BJ (cell line): ENCODE measurements at places on chromosomes 1 and 21.
A peak's percentile ranks its signal among the peaks of the same experiment; 100 is the strongest.

GRCh38 chr1:14593302-14593701, 5.2 kb upstream of the KAZN start:
- no peak for DNase-seq

DNA sequence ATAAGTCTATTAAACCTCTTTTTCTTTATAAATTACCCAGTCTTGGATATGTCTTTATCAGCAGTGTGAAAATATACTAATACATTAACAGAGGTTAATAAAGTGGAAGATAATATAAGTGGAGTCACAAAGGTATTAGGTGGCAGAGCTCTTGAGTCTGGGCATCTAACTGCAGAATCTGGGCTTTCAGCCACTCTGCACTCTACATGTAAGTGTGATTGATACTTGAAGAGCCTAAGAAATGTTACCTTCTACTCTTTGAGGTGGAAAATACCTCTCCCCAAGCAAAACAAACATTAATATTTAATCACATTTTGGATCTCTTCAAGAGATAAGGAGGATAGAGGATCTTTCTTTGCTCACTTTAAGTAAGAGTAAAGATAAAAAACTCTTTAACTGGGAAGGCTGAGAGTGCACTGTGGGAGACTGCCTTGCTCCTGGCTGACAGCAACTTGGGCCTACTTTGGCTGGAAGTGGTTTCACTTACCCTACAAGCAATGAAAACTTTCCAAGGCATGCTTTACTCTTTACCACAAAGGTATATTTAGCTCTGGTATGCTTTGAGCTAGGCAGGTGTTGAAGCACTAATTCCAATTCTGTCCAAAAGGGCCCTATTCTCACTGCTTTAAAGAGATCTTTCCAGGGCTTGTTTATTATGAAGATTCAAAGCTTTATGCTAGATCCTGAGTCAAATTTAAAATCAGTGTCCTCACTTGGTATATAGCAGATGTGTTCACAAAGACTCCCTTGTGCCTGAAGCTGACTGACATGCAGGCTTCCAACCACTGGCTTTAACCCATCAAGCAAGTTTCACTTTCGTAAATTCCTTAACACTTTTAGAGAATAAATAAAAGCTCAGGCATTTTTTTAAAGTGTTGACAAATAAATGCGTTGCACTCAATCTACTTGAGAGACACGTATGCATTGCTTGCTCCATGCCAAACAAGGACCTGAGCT, 245.3 kb upstream of the ZP4 start:
- DNase-seq = no peak

- no peak for DNase-seq
Observed at GRCh38 chr1:239655023-239655422, 268.7 kb downstream of the CHRM3 start.

GRCh38 chr1:246398126-246398813, 108.8 kb downstream of the SMYD3 start:
- no peak for DNase-seq

- DNase-seq = no peak
Observed at GRCh38 chr1:20233394-20233793, 47.1 kb upstream of the PLA2G2C start.

- DNase-seq = no peak
Observed at GRCh38 chr1:212533148-212533517, 75.4 kb upstream of the ATF3 start.

GRCh38 chr1:31750858-31751510, 13.2 kb downstream of the ADGRB2 start:
- DNase-seq = peak; percentile 24

- no peak for DNase-seq
Observed at GRCh38 chr1:41330588-41331545, 30.4 kb upstream of the FOXO6 start.

DNA sequence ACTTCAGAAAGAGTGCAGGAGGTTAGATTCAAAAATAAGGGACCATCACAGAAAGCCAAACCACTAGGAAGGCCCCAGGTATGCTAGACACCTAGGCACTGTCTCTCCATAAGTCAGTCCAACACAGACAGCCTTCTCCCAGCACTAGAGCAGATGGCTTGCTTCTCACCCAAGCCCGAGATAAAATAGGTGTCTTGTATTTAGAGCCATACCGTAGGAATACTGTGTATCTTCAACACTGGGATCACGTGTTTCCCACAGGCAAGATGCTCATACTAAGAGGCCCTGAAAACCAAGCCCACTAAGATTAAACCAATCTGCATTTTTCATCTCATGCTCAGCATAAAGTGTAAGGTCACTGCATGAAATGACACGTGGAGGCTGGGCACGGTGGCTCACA, 223.3 kb upstream of the KAZN start:
- DNase-seq = no peak

- DNase-seq = no peak
Observed at GRCh38 chr1:55654750-55655149, 439.6 kb upstream of the USP24 start.

- DNase-seq = no peak
Observed at GRCh38 chr21:44521301-44521927, 18.6 kb downstream of the KRTAP10-1 start.

- DNase-seq = no peak
Observed at GRCh38 chr1:167509587-167509986, 8.7 kb downstream of the CD247 start.

GRCh38 chr1:93925206-93925605, 16.0 kb upstream of the GCLM start:
- DNase-seq = no peak

GRCh38 chr21:26887251-26887650, 42.0 kb upstream of the ADAMTS1 start:
- peak; percentile 24 for DNase-seq

- DNase-seq = no peak
Observed at GRCh38 chr1:218667781-218668516, 322.8 kb downstream of the TGFB2 start.

GRCh38 chr1:167116174-167116573, 22.3 kb downstream of the STYXL2 start:
- no peak for DNase-seq

DNA sequence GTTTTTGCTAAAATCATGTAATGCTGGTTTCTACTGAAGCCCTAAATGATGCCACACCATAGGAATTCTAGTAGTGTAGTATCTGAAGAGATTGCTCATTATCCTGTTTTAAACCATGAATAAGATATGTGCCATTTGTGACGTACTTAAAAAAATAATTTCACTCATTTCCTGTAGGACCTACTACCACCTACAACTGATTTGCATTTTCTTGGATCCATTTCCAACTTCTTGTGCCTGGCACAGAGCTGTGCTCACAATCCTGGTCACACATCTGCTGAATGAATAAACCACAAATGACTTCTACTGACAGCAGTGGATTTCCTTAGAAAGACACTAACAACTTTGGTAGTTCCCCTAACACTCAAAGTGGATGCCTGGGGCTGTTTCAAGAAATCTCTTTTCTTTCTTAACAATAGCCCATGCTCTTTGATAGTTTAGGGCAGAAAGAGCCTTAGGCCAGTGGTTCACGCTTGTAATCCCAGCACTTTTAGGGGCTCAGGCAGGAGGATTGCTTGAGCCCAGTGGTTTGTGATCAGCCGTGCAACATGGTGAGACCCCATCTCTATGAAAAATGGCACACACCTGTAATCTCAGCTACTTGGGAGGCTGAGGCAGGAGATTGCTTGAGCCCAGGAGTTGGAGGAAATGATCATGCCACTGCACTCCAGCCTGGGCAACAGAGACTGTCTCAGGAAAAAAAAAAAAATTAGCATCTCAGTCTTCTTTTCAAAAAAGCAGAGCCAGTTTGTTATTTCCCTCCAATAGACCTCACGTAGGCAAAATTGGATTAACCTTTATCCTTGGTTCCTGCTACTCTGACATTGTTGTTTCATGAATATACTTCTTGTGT, 13.0 kb upstream of the BATF3 start:
- peak; percentile 40 for DNase-seq

DNA sequence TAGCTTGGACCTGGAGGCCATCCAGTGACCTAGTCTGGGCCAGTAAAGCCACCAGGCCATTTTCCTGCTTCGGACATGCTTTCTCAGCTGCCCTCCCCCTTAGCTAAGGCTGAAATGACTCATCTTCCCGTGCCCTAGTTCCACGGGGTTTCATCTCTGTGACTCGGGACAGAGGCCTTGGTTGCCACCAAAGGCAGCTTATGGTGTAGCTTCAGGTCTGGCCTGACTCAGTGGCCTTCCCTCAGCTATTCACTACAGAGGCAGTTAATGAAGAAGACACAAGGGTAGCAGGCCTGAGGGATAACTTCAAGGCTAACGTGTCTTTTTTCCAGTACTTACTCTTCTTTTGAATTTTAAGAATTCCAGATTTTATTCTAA, 82.4 kb downstream of the PBX1 start:
- DNase-seq = no peak

DNA sequence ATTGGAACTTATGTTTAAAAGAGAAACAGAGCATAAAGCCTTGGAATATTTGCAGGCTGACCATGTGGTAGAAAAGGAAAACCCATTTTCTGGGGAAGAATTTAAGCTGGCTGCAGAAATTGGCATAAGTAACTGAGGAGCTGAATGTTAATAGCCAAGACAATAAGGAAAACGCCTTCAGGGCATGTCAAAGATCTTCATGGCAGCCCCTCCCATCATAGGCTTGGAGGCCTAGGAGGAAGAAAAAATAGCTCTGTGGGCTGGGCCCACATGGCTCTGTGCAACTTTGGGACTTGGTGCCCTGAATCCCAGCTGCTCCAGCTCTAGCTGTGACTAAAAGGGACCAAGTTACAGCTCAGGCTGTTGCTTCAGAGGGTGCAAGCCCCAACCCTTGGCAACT, 51.5 kb downstream of the CTH start:
- DNase-seq = no peak

GRCh38 chr1:991895-992294, 8.0 kb downstream of the HES4 start:
- DNase-seq = no peak

DNA sequence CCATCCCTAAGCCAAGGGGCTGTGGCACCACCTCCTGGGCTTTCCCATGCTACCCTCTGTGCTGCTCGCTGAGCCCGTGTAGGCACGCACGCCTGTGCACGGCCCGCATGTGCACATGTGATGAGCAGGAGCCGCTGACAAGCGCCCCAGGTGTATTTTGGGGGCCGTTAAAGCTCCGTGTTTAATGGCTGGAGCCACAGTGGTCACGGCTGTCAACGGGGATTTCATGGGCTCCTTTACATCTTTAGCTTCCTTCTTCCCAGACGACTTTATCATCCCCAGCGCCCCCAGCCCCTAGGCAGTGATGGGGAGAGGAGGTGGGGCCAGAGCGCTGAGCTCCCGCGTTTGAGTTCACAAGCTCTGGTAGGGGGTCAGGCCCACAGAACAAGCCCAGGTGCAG, 11.7 kb upstream of the EPHA8 start:
- DNase-seq = no peak

DNA sequence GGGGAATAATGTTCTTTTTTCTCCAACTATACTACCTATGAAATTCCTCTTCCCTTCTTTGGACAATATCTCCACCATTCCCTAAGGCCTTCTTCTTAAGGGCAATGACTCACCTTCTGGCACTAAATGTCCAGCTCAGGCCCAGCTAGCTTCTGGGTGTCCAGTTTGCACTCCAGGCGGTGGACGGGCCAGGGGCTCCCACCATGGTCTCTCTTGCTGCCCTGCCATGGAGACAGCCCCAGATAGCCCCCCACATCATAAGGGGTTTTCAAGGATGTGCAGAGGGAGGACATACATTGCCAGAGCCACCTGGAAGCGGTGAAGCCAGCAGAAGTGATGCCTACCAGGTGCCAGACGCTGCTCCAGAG, 43.8 kb downstream of the C1orf198 start:
- DNase-seq = no peak

GRCh38 chr1:246831543-246831942, 100.2 kb downstream of the AHCTF1 start:
- DNase-seq = no peak

DNA sequence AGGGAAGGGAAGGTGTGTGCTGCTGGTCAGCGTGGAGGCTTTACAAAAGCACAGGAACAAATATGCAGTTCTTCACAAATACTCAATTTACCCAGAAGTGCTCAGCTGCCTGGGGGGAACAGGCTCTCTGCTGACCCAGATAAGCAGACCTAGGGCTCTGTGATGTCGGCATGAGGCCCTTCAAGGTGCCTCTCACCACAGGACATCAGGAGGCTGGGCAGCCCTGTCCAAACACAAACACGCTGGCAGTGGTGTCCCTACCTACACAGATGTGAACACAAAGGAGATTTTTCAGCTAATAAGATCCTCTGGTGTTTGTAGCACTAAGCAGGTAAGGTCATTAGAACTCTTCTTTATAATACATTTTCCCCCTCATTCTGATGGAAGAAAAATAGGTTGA, 243.0 kb upstream of the PROX1 start:
- DNase-seq = no peak

GRCh38 chr1:158943059-158943458, 11.7 kb downstream of the PYHIN1 start:
- DNase-seq = no peak

GRCh38 chr21:39847877-39848276, 19.4 kb upstream of the PCP4 start:
- DNase-seq = no peak

DNA sequence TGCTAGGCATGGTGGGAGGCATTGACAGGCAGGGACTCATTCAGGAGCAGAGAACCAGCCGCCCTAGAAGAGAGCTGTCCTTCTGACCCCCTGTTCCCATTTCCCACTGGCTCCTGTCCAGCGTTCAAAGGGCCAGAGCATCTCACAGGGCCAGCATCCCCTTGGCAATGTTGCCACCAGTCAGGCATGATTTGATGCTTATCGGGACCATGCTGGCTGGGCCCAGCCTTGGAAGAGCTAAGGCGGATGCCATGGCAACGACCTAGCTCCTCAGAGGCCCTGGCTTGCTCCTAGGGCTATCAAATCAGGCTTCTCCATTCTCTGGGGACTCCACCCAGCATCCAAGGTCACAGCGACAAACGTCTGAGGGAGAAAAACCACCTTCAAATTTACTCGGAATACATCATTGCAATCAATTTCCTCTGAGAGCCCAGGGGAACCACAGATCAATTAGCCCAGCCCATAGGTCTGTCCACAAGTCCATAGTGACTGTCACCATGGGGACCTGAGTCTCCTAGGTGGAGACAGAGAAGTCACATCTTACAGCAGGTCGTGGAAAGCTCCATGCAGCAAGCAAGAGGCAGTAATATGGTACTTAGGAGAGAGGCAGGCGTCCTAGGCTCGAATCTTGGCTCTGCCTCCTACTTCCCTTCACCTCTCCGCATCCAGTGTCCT, 14.1 kb upstream of the VWA5B1 start:
- no peak for DNase-seq

DNA sequence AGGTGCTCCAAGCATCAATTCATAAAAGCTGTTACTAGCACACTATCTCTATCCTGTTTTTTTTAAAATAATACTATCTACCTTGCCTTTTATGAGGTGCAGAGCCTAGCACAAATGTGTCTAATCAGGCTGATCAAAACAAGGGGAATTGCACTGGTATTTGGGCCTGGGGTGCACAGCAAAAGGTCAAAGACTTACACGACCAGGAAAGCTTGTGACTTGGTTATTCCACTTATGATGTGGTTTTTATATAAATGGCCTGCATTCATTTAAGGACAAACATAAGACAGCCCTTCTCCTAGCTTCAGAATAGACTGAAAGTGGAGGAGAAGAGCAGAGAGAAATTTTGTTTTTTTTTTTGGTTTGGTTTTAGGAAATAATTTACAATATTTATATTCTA, 98.4 kb upstream of the SGIP1 start:
- no peak for DNase-seq

- DNase-seq = no peak
Observed at GRCh38 chr1:206631085-206631509, 4.2 kb upstream of the DYRK3 start.
